Memory B cell (primary cell): ENCODE measurements at places on chromosomes 3 and 15.

- DNase-seq: no peak
These were observed 11.0 kb downstream of the SPTBN5 start for GRCh38 chr15:41882689-41883483.

DNA sequence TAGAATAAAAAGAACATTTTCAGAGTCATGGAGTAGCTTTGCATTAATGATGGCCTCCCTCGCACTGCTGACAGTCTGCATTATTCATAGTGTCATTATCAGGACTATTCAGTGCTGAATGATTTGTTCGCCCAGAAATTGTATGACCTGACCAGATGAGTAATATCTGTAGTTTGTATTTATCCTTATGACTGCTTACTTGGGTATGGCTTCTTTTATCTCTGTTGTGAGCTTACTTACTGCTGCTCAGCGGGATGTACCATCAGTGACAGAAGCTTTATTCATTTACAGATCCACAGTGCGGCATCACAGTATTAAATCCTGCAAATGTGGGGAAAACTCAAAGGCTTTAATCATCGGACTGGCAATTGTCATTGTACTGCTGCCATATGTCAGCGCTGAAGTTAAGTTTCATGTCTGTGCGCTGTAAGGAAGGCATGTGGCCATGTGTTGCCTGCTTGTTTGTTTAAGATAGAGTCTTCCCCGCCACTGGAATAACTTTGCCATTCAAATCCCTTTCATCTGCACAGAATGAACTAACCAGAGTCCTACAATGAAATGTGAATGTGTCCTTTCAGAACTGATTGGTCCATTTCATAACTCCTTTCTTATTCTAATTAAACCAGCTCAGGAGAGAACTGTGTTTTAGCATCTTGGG is 262.2 kb downstream of the CHL1 start:
- DNase-seq: no peak

DNA sequence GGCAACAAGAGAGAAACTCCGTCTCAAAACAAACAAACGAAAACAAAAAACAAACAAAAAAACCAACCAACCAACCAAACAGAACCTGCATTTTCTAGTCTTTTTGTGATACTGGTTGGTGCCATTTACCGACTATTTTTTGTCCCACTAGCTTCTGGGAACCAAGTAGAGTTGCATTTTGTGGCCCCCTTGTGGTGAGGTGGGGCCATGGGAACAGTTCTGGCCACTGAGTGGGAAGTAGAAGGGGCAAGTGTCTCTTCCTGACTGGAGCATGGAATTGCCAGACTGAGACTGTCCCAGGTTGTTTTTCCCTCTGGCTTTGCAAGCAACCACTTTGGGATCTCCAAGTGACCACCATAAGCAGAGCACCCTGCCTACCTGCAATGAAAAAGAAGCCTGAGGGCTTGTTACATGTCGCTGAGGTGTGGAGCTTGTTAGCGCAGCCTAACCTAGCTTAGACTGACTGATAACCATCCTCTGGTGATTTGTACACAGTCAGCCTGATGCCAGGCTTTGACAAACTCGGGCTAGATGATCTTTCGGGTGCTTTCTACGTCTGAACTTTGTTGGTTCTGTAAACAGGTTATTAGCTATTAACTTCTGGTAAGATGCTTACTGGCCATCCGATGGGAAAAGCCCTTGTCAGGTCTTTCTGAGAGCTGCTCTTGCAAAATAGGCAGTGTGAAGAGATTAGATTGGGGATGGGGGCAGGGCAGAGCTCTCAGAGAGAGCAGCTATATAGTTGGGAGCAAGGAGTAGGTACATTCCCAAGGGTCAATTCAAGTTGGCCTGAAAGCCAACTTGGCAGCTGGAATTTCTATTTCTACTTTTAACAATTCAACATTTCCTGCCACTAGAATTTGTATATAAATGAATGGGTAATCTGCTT is 172.2 kb downstream of the SSR3 start:
- no peak for DNase-seq

- DNase-seq: no peak
These were observed 191.4 kb upstream of the EIF1B start for GRCh38 chr3:40118091-40118490.

DNA sequence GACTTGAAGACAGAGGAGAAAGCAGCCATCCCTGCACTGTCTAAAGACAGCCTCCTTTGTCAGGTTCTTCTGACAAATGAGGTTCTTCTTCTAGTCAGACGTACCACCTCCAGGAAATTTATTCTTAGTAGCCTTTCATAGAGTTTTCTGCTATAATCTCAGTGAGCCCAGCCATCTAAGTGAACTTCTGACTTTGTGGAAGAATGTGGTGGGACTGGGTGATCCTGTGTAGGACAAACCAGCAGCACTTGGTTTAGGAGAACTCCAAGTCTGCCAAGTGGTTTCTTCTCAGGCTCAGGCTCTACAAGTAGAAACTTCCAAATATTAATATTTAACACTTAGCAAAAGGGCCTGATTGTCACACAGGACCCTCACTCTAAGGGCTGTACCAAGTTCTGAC is 52.1 kb downstream of the TIPARP start:
- DNase-seq: no peak

- no peak for DNase-seq
These were observed 55.0 kb downstream of the GOLIM4 start for GRCh38 chr3:168040607-168041208.

DNA sequence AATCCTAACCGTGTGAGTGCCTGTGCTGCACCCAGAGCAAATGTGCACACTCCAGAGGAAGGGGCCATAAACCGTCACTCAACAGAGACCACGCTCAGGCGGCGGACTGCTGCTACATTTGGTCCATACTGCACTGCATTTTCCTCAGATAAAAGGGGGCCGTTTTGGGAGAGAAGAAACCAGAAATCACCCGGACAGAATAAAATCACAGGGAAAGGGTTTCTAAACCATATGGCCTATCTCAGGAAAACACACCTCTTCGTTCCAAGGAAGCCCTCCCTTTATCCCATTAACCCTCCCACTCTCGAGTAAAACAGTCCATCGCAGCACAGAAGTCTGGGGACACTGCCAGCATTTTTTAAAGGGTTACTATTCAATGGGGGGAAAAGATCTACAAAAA is 7.6 kb downstream of the IL17RD start:
- no peak for DNase-seq

DNA sequence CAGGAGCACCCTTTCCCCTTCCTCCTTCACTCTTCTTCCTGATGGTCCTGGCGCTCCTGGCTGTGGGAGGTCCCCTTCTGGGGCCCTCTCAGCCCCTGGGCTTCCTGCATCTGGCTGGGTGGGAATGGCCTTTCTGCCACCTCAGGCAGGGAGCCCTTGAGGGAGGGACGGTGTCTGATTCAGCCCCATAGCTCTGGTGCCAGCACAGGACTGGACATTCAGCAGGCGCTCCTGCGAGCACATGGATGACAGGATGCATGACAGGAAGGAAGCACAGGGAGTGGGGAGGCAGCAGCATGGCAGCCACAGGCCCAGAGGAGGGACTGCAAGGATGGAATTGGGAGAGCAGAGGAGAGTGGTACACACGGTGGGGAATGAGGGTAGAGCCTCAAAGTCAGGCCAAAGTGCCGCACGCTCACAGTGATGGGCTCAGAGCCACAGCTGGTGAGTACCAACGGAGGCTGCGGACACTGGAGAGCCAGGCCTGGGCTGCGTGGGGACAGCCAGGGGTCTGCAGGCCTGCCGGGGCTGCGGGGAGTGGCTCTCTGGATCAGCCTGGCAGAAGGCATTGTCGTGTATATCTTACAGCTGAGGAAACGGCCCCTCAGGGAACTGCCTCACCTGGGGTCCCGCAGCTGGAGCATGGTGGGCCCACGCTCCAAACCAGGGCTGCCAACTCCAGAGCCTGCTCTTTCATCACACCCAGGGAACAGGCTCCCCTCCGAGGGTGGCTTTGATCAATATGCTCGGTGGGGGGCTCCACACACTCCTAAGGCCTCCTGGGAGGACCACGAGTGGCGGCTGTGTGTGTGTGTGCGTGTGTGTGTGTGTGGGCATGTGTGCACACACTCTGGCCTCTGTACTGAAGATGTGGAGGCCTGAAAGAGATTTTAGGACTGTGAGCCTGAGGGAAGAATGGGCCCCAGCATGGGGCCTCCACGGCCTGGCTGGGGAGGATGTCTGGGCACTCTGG is 51.4 kb upstream of the CTSH start:
- no peak for DNase-seq

DNA sequence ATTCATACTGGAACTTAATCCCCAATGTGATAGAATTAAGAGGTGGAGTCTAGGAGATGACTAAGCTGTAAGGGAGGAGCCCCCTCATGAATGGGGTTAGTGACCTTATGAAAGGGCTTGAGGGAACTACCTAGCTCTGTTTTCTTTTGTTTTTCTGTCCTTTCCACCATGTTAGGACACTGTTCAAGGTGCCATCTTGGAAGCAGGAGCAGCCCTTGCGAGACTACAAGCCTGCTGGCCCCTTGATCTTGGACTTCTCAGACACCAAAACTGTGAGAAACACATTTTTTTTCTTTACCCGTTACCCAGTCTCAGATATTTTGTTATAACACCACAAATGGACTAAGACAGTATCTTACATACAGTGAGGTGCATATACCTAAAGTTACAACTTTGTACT is 26.5 kb downstream of the GOLGA6A start:
- DNase-seq: no peak

- no peak for DNase-seq
These were observed 220.7 kb upstream of the TP63 start for GRCh38 chr3:189410522-189410921.

- no peak for DNase-seq
These were observed 164.1 kb upstream of the SLC2A2 start for GRCh38 chr3:171190668-171191067.

- DNase-seq: no peak
These were observed 237.5 kb upstream of the STT3B start for GRCh38 chr3:31295150-31295765.

DNA sequence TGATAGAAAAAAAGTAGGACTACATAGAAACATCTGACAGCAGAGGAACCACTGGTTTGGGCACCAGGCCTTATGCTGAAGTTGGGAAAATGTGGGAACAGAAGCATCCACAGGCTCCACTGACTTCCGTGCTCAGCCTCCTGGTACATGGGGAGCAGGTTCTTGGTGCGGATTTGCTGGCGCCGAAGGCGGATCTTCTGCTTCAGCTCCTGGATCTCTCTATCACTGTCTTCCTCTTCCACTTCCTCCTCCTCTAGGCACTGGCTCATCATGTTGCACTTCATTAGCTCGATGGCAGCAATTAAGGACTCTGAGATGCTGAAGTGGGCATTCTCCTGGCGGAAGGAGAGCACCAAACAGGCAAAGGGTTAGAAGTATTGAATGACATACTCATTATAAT is 42.5 kb downstream of the RUBCN start:
- no peak for DNase-seq

DNA sequence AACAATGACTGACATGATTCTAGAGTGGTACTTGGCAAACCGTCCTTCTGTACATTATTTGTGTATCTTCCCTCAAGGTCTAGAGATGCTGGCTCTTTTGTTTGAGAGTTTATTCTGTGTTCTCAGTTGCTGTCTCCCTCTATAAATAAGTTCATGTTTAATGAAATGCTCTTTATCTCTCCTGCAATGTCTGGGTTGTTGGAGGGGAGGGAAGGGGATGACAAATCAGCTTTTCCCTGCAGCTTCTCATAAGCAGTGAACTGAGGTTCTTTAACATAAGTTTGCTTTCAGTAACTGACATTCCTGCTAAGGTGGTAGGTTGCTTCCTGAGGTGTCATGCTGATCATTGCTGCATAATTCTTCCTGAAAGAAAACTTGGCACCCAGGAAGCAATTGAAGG is 21.8 kb downstream of the ITPR1 start:
- DNase-seq: no peak

- DNase-seq: no peak
These were observed 147.7 kb downstream of the CHSY1 start for GRCh38 chr15:101104141-101104540.

GRCh38 chr3:116030131-116030850 is 407.0 kb downstream of the GAP43 start:
- no peak for DNase-seq

DNA sequence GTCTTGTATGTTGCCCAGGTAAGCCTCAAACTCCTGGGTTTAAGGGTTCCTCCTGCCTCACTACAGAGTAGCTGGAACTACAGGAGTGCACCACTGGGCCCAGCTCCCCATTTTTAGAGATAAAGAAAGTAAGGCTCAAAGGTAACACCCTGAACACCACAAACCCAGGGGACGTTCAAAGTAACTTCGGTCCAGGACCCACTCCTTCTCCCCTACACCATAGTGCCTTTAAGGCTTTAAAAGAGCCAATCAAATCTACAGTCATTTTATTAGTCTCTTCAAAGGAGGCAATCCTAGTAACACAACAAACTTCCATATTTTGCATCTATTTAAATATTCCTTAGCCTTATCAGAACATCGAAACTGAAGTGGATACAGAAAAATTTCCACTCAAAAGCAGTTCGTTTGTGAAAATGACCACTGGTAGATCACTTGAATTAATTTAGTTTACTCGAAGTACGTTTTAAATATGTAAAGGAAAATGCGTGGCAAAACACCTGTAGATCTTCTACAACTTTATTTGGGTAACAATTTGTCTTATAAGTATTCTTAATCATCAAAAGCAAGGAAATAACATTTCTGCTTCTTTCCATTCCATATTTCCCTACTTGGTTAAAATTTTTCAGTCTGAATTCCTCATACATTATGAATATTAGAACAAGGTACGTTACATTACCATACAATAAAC is 1.8 kb downstream of the STAG1 start:
- no peak for DNase-seq

GRCh38 chr3:17094551-17094950 is 209.8 kb downstream of the PLCL2 start:
- DNase-seq: no peak

DNA sequence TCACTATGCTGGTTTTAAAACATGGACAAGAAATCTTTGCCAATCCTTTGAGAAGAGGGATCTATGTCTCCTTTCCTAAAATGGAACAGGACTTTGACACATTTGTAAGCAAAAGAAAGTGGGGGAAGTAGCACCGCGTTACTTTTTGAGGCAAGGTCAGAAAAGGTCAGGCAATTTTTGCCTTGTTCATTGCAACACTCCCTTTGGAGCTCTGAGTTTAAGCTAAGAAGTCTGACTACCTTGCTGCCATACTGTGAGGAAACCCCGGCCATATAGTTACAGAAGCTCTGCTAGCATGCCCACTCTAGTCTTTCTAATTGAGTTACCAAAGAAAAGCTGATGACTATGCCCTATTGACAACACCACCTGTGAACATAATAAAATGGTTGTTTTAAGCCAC is 1.4 kb downstream of the FAM227B start:
- no peak for DNase-seq
